ENCODE measurements at places on chromosomes 3 and 15. TPM values are rescaled to one million over a fixed set of nuclear protein-coding genes. Genes with fewer than 3 reads are reported as not detected.

PLA2G4D gene
- total RNA-seq: not detected

TF gene
- 9.5 TPM for total RNA-seq

GOLGA6L4 gene
- total RNA-seq: 2.7 TPM

PP2D1 gene
- not detected for total RNA-seq

CSPG5 gene
- total RNA-seq: 3.2 TPM

CAPN3 gene
- 0.31 TPM for total RNA-seq

SHC4 gene
- 0.10 TPM for total RNA-seq

GPR149 gene
- not detected for total RNA-seq

FAM107A gene
- total RNA-seq: 0.08 TPM

C3orf80 gene
- total RNA-seq: 0.05 TPM

NMNAT3 gene
- 1.9 TPM for total RNA-seq

EIF4E3 gene
- total RNA-seq: 0.39 TPM

HYAL1 gene
- total RNA-seq: 0.18 TPM

GOLGA8M gene
- total RNA-seq: 0.87 TPM

SH3GL3 gene
- total RNA-seq: not detected

TTLL3 gene
- 15.7 TPM for total RNA-seq

COL8A1 gene
- 0.13 TPM for total RNA-seq

CLEC3B gene
- not detected for total RNA-seq

SIDT1 gene
- not detected for total RNA-seq

BUB1B gene
- total RNA-seq: 67.8 TPM

NT5DC2 gene
- total RNA-seq: 137 TPM

ATOSA gene
- 18.5 TPM for total RNA-seq

GRAMD2A gene
- 1.3 TPM for total RNA-seq

TMEM45A gene
- total RNA-seq: 8.6 TPM

ILDR1 gene
- not detected for total RNA-seq

PROS1 gene
- 16.8 TPM for total RNA-seq

LIPC gene
- not detected for total RNA-seq

BOC gene
- 0.33 TPM for total RNA-seq

CPEB1 gene
- total RNA-seq: 19.5 TPM

SEMA5B gene
- total RNA-seq: 1.2 TPM

RTP3 gene
- total RNA-seq: not detected

FANCD2OS gene
- total RNA-seq: not detected

NR2E3 gene
- total RNA-seq: 0.98 TPM

CLDN1 gene
- 30.9 TPM for total RNA-seq

BHLHE40 gene
- total RNA-seq: 78.4 TPM

ANKRD63 gene
- 0.72 TPM for total RNA-seq

PLIN1 gene
- 0.44 TPM for total RNA-seq

AADACL2 gene
- not detected for total RNA-seq

ZSCAN2 gene
- total RNA-seq: 16.8 TPM

CAMP gene
- total RNA-seq: not detected

HYKK gene
- 19.8 TPM for total RNA-seq

CMTM7 gene
- total RNA-seq: 43.5 TPM

Data from Panc1 (cell line).